DMS79 treated with DMSO at 0.1 percent for 48 hours (cell line): ENCODE measurements at places on chromosomes 13 and 19.

- DNase-seq, result no peak
Observed at GRCh38 chr19:17560205-17560595, 4.8 kb downstream of the COLGALT1 start.

GRCh38 chr13:67437244-67437643 is 207.1 kb upstream of the PCDH9 start:
- no peak for DNase-seq

- no peak for DNase-seq
Observed at GRCh38 chr13:99811067-99811700, 160.4 kb downstream of the ZIC5 start.

- no peak for DNase-seq
Observed at GRCh38 chr19:40023969-40024368, 27.1 kb downstream of the ZNF546 start.

- no peak for DNase-seq
Observed at GRCh38 chr13:39433651-39434050, 169.3 kb downstream of the LHFPL6 start.

DNA sequence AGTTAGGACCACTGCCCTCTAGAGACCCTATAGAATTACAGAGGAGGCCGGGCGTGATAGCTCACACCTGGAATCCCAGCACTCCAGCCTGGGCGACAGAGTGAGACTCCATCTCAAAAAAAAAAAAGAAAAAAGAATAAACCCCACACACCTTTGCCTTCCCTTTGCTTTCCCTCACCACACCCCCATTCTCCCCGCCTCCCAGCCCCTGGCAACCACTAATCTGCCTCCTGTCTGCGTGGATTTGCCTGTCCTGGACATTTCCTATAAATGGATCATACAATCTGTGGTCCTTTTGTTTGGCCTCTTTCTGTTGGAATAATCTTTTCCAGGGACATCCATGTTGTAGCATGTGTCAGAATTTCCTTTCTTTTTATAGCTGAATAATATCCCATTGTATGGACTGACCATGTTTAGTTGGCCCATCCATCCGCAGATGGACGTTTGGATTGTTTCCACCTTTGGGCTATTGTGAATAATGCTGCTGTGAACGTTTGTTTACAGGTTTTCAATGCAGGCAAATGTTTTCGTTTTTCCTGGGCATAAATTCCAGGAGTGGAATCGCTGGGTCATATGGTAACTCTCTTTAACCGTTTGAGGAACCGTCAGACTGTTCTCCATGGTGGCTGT is 15.3 kb downstream of the NACC1 start:
- no peak for DNase-seq

GRCh38 chr19:31074199-31075125 is 274.8 kb downstream of the TSHZ3 start:
- DNase-seq, result no peak

DNA sequence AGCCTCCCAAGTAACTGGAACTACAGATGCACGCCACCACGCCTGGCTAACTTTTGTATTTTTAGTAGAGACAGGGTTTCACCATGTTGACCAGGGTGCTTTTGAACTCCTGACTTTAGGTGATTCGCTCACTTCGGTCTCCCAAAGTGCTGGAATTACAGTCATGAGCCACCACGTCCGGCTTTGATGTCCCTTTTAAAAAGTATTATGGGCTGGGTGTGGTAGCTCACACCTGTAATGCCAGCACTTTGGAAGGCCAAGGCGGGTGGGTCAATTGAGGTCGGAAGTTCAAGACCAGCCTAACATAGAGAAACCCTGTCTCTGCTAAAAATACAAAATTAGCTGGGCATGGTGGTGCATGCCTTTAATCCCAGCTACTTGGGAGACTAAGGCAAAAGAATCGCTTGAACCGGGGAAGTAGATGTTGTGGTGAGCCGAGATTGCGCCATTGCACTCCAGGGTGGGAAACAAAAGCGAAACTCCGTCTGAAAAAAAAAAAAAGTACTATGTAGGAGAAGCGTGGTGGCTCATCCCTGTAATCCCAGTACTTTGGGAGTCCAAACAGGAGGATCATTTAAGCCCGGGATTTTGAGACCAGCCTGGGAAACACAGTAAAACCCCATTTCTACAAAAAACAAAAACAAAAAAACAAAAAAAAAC is 22.8 kb upstream of the ERVV-1 start:
- no peak for DNase-seq

- DNase-seq, result no peak
Observed at GRCh38 chr19:16252459-16253205, 54.9 kb downstream of the AP1M1 start.

- peak; percentile 12 for DNase-seq
Observed at GRCh38 chr19:19464339-19465098, 50.8 kb downstream of the TSSK6 start.

DNA sequence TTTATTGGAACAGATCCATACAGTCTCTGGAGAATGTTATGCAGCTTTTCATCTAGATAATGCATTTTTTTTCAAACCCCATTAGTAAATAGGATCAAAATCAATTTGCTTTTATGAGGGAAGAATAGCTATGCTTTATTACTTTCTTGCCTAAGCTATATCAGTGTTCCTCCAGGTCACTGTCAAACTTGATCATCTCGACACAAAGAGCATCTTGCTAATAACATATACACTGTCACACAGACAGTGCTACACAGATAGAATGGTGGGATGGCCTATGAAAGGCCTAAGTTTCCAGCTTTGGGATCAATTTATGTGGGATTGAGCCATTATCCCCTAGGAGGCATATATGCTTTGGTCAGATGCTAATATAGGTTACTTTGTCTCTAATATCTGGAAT is 862.9 kb upstream of the SPRY2 start:
- DNase-seq, result no peak

DNA sequence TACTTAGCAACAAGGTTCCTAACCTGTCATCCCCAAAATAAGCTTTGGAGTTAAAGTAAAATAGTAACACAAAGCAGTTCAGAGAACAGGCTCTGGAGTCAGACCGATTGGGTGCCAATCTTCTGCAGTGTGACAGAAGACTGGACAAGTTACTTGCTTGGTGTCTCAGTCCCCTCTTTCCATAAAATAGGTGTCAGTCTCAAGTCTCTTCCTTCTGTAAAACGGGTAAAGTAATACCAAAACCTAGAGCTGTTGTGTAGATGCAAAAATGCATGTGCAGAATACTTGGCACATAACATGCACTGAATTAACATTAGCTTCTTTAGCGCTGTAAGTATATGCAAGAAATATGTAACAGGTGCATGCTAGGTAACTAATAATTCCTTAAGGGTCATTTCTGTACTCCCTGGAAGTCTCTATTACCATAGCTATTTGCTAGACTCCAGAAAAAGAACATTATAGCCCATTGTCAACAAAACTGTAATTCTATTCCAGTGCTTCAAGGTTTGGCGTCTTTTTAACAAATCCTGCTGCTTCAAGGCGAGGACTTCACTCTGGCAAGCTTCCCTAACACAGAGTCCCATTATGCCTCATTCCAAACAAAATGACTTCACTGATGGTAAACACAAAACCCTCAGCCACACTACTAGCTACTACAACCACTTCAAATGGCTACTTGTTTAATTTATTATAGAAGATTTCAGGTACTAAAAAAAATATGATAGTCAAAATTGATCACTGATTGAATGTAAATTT is 32.8 kb downstream of the ELF1 start:
- DNase-seq, result peak; percentile 81

- no peak for DNase-seq
Observed at GRCh38 chr19:4197625-4198466, 15.4 kb downstream of the ANKRD24 start.

GRCh38 chr19:45162608-45163143 is 1.9 kb upstream of the NKPD1 start:
- DNase-seq, result peak; percentile 26

GRCh38 chr13:61024046-61024445 is 391.6 kb downstream of the PCDH20 start:
- DNase-seq, result no peak

DNA sequence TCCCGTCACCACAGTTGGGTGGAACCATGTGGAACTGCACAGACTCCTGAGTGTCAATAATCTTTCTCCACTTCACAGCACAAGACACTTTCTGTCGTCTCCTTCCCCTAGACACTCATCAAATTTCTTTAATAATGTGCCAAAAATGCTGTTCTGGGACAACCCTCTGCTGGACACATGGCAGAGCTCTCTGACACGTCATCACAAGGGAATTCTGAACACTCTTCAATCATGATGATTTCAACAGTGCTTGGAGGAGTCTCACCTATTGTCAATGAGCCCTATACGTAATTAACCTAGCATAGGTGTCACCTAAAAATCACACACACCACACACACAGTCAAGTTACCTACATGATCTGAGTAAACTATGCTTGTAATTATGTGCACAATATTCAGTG is 141.3 kb downstream of the STOML3 start:
- DNase-seq, result no peak

- DNase-seq, result no peak
Observed at GRCh38 chr13:113475911-113476310, 14.6 kb downstream of the DCUN1D2 start.

- DNase-seq, result no peak
Observed at GRCh38 chr13:23673867-23674605, 103.8 kb downstream of the TNFRSF19 start.

GRCh38 chr19:4722671-4723594 is 709 bp downstream of the DPP9 start:
- no peak for DNase-seq
